ENCODE measurements at places on chromosomes 4 and X. TPM values are rescaled to one million over a fixed set of nuclear protein-coding genes. Genes with fewer than 3 reads are reported as not detected.

DNA sequence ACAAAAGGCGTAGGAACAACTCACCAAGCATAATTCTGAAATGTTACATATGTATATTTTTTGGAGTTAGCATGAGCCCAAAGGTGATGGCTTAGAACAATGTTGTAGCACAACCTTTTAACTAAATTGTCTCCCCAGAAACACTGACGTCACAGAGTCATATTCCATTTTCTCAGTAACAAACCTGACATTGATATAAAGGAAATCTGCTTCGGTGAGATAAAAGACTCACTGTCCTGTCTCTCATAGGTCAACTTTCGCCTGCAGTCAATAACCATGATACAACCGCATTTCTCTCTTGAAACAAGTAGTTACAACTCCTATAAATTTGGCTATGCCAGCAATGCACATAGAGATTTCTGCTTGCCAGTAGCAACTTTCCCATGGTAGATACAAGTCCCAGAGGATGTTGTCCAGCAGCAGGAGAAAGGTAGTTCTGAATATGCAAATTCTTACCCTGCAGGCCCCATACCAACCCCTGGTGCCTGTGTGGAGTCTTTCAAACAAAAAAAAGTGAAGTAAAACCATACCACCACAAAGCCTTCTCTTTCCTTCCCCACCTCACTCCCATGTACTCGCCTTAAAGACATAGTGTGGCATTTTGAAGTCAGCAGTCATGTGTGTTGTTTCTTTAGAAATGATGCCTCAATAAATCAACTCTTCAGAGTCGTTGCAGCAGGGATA lies 47.9 kb downstream of the MTM1 start:
- no peaks in the 10 kb centered on the region for H3K4me1 ChIP-seq
- no peak overlapping the region for H3K4me3 ChIP-seq
- H3K36me3 ChIP-seq: no peaks in the 10 kb centered on the region
- no peaks in the 10 kb centered on the region for H3K27me3 ChIP-seq

DNA sequence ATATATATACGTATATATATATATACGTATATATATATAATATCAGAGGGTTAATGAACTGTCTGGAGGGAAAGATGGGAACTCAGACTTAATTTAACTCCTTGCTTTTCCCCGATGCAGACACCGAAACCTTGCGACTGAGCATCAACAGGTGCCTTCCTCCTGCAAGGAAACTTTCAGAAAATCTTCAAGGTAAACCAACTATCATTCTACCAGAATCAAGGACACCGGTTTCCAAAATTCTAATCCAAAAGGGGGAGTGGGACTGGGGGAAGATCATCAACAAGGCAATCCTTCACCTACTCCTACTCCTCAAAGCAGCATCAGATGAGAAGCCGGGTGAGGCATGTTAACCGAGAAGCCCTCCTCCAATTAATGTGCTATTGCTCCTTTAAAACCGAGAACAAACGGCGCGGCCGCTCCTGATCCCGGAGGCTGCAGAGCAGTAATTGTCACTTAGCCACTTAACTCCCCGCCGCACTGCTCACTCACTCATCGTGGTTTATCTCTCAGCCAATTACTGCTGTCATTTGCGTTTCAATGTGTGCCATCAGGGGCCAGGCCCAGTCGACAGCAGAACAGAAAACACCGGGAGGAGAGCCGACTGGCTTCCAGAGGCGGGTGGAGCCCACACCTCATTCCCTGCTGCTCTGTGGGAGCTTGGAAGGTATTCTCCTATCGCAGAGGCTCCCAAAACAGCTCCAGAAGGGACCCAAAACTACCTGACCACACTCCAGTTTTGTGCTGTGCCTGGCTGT lies 61.7 kb downstream of the MAML3 start:
- H3K4me1 ChIP-seq: peaks cover 44% of the 10 kb centered on the region
- H3K4me3 ChIP-seq: peak overlapping the region; percentile 35

Gene CXCL1
- total RNA-seq: 26.3 TPM

Gene ZNF595
- 12.8 TPM for total RNA-seq

Gene CD99
- 282 TPM for total RNA-seq

Gene HPGDS
- total RNA-seq: 0.98 TPM

Gene MAGEB1
- not detected for total RNA-seq

All from vagina (tissue), 2 donors.